ENCODE measurements at places on chromosomes 5 and 9.

GRCh38 chr5:17665836-17666235 is 31.6 kb downstream of the TAF11L14 start:
- H3K27ac ChIP-seq: no peak overlapping the region
- DNase-seq: no peak
- peaks cover 2% of the 10 kb centered on the region for H3K4me1 ChIP-seq
- H3K36me3 ChIP-seq: peaks cover 5% of the 10 kb centered on the region
- H3K27me3 ChIP-seq: no peaks in the 10 kb centered on the region
- no peak overlapping the region for H3K4me3 ChIP-seq

- H3K27ac ChIP-seq: no peak overlapping the region
- H3K27me3 ChIP-seq: no peaks in the 10 kb centered on the region
- no peak for DNase-seq
- no peaks in the 10 kb centered on the region for H3K36me3 ChIP-seq
- no peak overlapping the region for H3K4me3 ChIP-seq
Observed at GRCh38 chr9:132827366-132827765, 50.7 kb downstream of the AK8 start.

DNA sequence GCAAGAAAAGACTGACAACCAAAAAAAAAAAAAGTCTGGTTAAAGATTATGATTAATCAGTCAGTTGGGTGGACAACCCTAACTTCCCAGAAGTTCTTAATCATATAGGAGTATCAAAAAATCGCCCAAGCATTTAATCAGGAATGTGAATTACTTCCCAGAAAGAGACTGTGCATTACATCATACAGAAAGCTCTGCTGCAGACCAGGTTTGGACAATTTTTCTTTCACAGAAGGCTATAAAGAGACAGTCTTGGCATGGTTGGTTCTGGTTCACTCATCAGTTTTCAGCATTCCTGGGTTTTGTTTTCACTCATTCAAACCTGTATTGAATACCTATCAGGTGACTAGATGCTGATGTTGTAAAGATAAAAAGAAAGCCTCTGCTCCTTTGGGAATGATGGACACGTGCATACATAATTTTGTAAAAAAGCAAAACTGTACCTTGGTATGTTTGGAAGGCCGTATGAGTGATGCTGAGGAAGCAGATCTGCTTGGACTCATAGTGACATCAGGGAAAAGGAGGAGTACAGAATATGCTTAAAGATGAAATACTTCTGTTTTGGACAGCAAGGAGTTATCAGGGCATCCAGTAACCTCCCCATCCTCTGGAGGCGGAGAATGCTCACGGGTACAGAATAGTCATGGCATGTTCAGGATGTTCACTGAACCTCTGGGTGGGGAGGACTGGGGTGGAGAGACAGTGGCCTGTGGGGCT is 178.4 kb downstream of the GNA14 start:
- no peak overlapping the region for H3K27ac ChIP-seq
- H3K27me3 ChIP-seq: no peaks in the 10 kb centered on the region
- H3K4me1 ChIP-seq: no peaks in the 10 kb centered on the region
- DNase-seq: no peak
- H3K36me3 ChIP-seq: peaks cover 4% of the 10 kb centered on the region

DNA sequence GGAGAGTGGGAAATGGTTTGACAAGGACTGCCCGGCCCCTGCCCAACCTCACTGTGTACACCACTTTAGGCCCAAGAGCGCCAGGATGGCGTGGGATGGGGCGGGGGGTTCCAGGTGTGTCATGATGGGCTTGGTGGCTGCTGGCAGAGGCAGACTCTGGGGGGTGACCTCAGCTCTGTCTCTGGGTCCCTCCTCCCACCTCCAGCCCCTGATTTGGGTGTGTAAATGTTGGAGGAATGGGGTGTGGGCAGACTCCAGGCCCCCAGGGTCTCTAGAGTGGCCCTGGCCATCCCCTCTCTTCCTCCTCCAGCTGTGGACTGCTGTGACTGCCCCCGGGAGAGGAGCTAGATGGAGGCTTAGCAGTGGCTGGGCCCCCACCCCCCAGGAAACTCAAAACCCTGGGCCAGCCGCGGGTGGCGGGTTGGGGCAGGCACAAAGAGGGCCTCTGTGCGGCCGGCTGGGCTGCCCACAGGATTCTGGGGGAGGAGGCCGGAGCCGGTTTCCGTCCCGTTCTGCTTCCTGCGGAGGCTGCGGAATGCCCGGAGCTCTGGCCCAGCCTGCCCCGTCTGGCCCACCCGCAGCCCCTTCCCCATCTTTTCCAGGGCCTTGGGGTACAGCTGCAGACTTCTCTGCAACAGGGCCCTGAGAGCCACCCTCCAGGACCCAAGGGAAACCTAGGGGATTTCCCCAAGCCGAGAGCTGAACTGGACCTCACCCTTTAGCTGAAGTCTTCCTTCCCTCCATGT is 23.1 kb downstream of the CXXC5 start:
- H3K4me1 ChIP-seq: peaks cover 15% of the 10 kb centered on the region
- no peaks in the 10 kb centered on the region for H3K27me3 ChIP-seq
- DNase-seq: no peak
- no peak overlapping the region for H3K4me3 ChIP-seq
- peaks cover 6% of the 10 kb centered on the region for H3K36me3 ChIP-seq

- H3K4me1 ChIP-seq: peaks cover 5% of the 10 kb centered on the region
- H3K36me3 ChIP-seq: no peaks in the 10 kb centered on the region
- DNase-seq: no peak
- no peak overlapping the region for H3K27ac ChIP-seq
Observed at GRCh38 chr5:172696171-172696849, 55.2 kb downstream of the NEURL1B start.

DNA sequence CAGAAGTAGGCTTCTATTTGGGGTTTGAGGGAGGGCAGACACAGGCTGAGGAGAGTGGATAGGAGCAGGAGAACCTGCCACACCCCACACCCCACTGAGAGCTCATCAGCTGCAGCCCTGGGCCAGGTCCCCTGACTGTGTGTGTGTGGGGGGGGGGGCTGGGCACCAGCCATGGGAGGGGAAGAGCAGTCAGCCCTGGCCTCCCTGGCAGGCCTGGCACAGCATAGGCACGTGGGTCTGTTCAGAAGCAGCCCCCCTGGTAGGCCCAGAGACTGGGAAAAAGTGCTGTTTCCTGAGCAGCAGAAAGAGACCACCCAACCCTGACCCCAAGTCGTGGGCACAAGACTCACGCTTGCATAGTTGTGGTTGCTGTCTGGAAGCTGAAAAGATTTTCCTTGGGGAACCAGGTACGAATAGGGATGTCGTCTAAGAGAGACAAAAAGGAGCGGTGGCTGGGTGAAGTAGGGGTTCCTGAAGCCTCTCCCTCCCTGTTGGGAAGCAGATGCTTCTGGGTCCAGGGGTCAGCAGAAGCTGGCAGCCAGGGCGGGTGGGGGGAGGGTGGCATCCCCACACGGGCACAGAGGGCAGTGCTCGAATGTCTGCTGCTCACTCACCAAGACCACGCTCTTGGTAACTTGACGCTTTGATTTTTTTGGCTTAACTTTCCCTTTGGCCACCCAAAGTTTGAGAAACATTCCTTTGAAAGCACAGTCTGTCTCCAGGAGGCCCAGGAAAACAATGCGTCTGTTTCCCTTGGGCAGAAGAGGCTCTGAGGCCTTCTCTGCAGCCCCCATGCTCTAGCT is 2.9 kb downstream of the NSMF start:
- no peaks in the 10 kb centered on the region for H3K27me3 ChIP-seq
- peak overlapping the region; percentile 47 for H3K4me3 ChIP-seq
- no peak for DNase-seq
- no peaks in the 10 kb centered on the region for H3K36me3 ChIP-seq

DNA sequence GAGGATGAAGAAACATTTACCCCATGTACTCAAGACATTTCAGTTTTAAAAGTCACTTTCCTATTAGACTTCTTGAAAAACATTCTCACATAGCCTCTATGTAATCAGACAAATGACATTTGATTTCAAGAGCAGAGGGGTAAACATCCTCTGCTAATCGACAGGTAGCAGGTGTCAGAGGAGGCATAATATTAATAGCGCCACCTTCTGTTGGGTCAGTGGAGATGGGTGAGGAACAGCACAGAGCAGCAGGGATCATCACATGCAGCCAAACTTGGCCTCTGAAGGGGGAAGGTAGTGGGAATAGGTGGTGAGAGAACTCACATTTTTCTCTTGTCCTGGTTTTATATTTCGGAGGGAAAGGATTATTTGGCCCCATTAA is 3.3 kb upstream of the LSM11 start:
- peak; percentile 57 for DNase-seq
- no peak overlapping the region for H3K4me3 ChIP-seq
- H3K36me3 ChIP-seq: peaks cover 39% of the 10 kb centered on the region
- H3K4me1 ChIP-seq: no peaks in the 10 kb centered on the region

DNA sequence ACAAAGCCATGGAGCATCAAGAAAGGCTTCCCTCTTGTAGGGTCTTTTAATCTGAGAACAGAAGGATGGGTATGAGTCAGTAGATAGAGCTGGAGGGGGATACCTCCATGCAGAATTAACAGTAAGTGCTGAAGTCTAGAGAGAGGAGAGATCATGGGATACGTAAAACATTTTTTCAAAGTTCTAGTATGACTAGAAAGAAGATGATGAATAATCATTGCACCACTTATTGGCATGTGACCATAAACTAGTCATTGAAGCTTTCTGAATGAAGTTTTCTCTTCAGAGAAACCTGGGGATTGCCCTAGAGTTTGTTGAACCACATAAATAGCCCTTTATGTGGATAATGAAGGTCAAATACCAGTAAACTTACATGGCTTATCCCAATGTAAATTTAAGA is 48.6 kb upstream of the PTPRD start:
- H3K36me3 ChIP-seq: no peaks in the 10 kb centered on the region
- no peaks in the 10 kb centered on the region for H3K27me3 ChIP-seq
- DNase-seq: no peak
- H3K4me3 ChIP-seq: no peak overlapping the region

DNA sequence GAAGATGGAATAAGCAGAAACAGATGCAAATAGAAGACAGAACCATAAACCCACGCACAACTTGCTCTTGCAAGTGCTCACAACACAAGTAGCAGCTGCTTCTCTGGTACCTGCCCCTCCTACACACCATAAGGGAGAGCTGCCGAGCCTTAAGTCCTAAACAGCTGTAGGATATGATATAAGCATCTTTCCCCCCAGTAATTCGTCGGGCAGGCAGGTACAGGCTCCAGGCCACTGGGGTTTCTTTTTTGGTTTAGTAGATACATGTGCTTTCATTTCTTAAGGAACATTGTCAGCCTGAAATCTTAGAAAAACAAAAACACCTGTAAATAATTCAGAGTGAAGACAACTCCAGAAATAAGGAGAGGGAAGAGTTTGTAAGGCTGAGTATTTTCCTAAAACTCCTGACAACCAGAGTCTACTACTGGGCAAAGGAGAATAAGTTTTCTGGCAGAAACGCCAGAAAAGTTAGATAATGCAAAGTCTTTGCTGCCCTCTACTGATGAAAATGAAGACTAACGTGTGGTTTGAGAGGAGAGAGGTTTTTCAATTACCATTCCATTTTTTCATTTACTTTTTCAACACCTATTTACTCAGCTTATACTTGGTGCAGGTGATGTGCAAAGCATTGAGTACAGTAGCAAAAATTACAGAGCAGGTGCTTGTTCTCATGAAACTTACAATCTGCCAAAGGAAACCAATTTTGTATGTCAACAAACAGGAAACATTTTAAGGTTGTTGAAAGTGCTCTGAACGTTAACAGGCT is 20.1 kb upstream of the TCERG1 start:
- no peak overlapping the region for H3K4me3 ChIP-seq
- no peak for DNase-seq
- H3K36me3 ChIP-seq: no peaks in the 10 kb centered on the region
- no peaks in the 10 kb centered on the region for H3K27me3 ChIP-seq
- no peak overlapping the region for H3K27ac ChIP-seq

- no peak overlapping the region for H3K4me3 ChIP-seq
- no peaks in the 10 kb centered on the region for H3K4me1 ChIP-seq
- no peak overlapping the region for H3K27ac ChIP-seq
- peaks cover 11% of the 10 kb centered on the region for H3K27me3 ChIP-seq
- no peak for DNase-seq
- no peaks in the 10 kb centered on the region for H3K36me3 ChIP-seq
Observed at GRCh38 chr9:91953718-91954117, 3.7 kb upstream of the ROR2 start.

- H3K27ac ChIP-seq: no peak overlapping the region
- peaks cover 3% of the 10 kb centered on the region for H3K4me1 ChIP-seq
- no peak for DNase-seq
- no peaks in the 10 kb centered on the region for H3K27me3 ChIP-seq
- H3K36me3 ChIP-seq: no peaks in the 10 kb centered on the region
Observed at GRCh38 chr9:118331622-118332045, 627.4 kb downstream of the TLR4 start.

- no peak overlapping the region for H3K27ac ChIP-seq
- no peaks in the 10 kb centered on the region for H3K4me1 ChIP-seq
- no peaks in the 10 kb centered on the region for H3K27me3 ChIP-seq
- peak; percentile 69 for DNase-seq
Observed at GRCh38 chr5:35963381-35963843, 25.0 kb upstream of the CAPSL start.

- no peak overlapping the region for H3K4me3 ChIP-seq
- H3K36me3 ChIP-seq: no peaks in the 10 kb centered on the region
- no peak for DNase-seq
- H3K27ac ChIP-seq: no peak overlapping the region
- H3K27me3 ChIP-seq: no peaks in the 10 kb centered on the region
- no peaks in the 10 kb centered on the region for H3K4me1 ChIP-seq
Observed at GRCh38 chr9:8816361-8816760, 1016.8 kb upstream of the DMAC1 start.

DNA sequence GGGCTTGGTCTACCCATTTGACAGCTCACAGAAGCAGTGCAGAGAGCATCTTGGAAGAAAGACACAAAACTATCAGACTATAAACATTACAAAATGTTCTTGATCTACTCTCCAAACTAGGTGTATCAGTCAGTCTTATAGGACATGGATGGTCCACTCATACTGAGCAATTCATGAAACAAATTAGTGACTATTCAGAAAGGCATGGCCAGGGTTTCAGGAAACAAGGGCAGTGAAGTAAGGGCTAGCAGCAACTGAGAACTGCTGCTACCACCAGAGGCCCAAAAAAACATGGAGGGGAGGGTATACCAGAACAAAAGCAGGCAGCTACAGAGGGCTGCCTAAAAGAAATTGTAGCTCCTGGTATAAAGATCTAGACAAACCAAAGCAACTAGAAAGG is 287.0 kb downstream of the PIK3R1 start:
- no peaks in the 10 kb centered on the region for H3K4me1 ChIP-seq
- peaks cover 23% of the 10 kb centered on the region for H3K36me3 ChIP-seq
- no peak overlapping the region for H3K4me3 ChIP-seq
- no peak overlapping the region for H3K27ac ChIP-seq

Measured in H9 (cell line).